Hematopoietic multipotent progenitor cell treated with erythropoietin and hydrocortisone succinate and interleukin-3 and kit ligand, for 8 days (in vitro differentiated cells): ENCODE measurements at places on chromosomes 2 and 18.

GRCh38 chr2:15298770-15299169, 262.4 kb downstream of the NBAS start:
- DNase-seq, result no peak

DNA sequence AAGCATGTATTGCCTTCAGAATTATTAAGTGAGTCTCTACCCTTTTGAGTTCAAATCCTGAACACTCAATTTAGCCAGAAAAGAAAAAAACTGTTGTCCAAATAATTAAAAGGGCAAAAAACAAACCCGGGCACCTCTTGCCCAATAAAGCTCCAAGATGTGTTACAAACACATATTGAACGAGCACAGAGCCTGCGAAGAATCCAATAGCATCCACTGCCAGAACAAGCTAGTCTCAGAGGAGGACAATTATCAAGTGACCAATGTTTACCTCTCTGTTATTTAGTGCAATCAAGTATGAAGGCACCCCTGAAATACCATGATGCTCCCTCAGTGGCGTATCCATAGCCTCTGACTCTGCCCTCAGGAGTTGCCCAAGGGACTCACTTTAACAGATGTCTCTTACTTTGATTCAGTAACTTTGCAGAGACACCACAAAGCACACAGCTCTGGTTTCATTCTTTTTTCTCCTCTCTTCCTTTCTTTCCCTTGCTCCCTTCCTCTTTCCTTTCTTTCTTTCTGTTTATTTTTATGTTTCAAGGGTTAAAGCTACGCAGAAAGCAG, 93.5 kb upstream of the SPATS2L start:
- no peak for DNase-seq

- DNase-seq, result no peak
These were observed 323.0 kb upstream of the NT5C1B start for GRCh38 chr2:18912225-18912888.

GRCh38 chr2:10375570-10376281, 72.4 kb downstream of the ODC1 start:
- no peak for DNase-seq

- DNase-seq, result no peak
These were observed 79.3 kb downstream of the NABP1 start for GRCh38 chr2:191757208-191757607.

DNA sequence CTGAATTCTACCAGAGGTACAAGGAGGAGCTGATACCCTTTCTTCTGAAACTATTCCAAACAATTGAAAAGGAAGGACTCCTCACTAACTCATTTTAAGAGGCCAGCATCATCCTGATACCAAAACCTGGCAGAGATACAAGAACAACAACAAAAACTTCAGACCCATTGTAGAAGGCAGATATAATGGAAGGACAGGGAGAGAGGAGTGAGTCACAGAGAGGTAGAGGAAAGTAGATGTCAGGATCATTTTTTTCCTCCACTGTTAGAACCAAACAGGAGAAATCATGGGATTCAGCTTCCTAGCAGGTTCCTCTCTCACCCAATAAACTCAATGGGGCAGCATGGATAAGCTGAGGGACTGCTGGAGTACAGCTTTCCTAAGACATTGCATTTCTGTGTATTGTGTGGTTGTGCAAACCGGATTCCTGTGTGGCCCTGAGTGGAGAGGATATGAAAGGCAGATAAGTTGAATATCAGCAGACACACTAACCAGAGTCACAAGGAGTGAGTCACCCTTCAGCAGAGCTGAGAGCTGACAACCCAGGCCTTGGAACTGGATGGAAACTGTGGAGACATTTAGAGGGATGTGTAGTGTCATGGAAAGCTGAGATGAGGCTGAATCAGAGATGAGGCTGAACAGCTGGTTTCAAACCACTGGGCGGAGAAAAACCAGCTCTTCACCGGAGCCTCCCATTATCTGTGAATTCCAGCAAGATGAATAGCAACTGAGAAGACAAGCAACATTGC, 60.9 kb upstream of the MMADHC start:
- no peak for DNase-seq

GRCh38 chr18:65988972-65989371, 238.2 kb downstream of the CDH7 start:
- no peak for DNase-seq

DNA sequence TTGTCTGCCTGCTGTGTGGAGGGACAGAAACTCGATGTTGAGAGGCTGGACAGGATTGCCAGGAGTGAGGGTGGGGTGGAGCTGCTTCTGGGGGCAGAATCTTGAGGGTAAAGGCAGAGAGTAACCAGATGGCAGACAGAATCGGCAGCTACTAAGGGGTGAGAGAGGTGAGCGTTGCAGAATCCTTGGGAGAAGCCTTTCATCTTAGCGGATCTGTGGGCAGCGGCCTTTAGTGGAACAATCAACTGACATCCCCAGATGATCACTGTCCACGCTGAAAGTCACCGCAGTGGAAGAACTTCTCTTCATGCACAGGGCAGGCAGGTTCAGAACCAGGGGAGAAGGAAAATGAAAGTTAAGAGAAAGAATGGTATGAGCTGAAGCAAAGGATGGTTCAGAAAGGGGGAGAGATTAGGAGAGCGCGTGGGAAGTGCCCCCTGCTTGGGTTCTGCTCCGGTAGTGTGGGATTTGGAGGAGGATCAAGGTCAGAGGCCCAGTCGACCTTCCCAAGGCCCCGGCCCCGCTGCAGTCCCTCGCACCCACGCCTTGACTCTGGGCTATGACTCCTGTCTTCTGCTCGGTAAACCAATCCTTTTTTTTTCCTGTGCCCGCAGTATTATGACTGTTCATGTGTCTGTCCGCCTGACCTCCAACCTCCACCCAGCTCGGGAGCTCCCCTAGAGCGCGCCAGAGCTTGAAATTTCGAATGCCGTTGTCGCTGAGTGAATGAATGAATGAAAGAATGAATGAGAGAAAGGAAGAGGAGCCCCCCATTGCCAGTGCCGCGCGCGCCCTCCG, 584 bp downstream of the BOLA3 start:
- DNase-seq, result peak; percentile 24

GRCh38 chr2:208354964-208355381, 51.6 kb upstream of the PTH2R start:
- no peak for DNase-seq

DNA sequence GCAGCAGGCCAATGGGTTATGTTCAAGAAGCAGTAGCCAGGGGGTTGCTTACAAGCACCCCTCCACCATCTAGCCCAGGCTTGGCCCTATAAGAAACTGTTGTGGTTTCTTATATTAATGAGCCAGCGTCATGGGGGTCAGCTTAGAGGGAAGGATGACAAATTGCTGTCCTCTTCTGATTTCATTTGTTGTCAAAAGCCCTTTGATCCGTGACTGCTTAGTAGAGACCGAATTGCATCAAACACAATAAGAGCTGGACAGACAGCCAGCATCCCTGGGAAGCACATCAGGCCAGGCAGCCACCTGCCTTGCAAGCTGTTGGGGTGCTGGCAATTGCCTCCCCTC, 206.6 kb upstream of the SETBP1 start:
- DNase-seq, result no peak

DNA sequence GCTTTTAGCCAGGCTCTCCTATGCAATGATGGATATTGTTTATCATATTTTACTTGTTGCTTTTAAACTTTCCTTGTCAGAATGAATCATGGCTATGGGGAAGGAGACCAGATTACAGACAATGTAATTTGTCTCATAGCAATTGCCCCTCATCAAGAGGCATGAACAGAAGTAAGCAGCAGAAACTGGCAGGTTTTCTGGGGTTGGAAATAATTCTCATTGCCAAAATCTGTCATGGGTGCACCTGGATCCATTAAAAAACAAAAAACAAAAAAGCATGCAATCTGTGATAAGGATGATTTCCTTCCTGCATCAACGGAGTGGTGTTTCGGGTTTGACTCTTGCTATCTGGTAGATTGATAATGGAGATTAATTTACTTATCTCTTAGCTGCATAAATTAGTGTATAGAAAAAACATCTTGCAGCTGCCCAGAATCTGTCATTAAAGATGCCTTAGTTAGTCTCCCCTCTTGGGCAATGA, 419.6 kb downstream of the SOX11 start:
- DNase-seq, result no peak

GRCh38 chr2:41393621-41394020, 654.2 kb upstream of the PKDCC start:
- no peak for DNase-seq

DNA sequence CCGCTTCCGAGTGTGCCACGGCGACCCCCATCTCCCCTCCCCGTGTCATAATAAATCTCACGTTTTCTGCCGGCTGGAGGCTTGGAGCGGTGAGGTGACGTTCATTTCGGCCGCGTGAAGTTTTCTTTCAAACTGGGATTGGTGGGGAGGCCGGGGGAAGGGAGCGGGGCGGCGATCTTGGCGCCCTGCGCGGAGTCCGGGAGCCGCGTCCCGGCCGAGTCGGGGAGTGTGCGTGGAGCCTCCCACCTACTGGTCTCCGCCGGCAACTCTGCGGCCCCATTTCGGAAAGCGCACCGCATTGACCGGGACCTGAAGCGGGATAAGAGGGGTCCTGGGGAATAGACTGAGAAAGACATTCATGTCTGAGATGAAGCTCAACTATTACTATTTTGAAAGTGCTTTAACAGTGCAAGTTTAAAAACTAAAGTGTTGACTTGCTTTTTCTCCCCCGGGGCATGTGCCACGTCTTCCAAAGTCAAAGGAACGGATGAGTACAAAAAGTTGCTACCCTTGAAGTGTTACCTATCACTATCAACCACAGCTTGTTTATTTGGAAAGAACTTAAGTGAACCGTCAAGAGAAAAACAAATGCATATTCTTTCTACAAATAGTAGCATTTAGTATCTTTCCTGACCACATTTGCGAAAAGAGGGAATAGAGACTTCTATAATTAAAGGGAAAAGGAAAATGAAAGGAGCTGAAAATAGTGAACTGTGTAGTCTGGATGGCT, 818 bp upstream of the IKZF2 start:
- peak; percentile 29 for DNase-seq

GRCh38 chr2:15733867-15734673, 142.4 kb downstream of the DDX1 start:
- no peak for DNase-seq

DNA sequence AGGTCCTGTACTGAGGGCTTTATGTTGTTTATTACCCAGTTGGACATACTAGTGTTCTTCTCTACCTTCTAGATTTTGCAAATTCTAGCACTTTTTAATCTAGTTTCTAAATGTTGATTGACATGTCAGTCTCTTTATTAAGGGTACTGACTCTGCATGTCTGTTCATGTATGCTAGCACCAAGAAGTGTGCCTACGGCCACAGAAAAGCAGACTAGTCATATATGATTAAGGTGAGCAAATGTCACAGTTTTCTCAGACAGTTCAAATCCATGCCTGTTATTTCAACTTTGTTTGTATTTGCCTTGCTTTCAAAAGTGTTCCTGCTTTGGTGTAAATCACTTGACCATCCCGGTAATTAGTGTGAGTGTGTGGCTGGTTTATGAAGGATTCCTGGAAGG, 145.0 kb upstream of the DSEL start:
- DNase-seq, result no peak

- no peak for DNase-seq
These were observed 7.9 kb downstream of the CAPN13 start for GRCh38 chr2:30799366-30799765.

GRCh38 chr2:74578408-74578807, 23.9 kb downstream of the DOK1 start:
- DNase-seq, result no peak

GRCh38 chr2:75459565-75460310, 101.0 kb downstream of the EVA1A start:
- no peak for DNase-seq

- no peak for DNase-seq
These were observed 277.4 kb downstream of the NDUFA10 start for GRCh38 chr2:239747771-239748170.

- no peak for DNase-seq
These were observed 53.9 kb downstream of the MBP start for GRCh38 chr18:77078690-77079070.
